H7 (cell line): ENCODE measurements at places on chromosomes 11 and 22. TPM values are rescaled to one million over a fixed set of nuclear protein-coding genes. Genes with fewer than 3 reads are reported as not detected.

GRCh38 chr11:95143106-95143681, 53.5 kb downstream of the ENDOD1 start:
- DNase-seq = no peak

- DNase-seq = no peak
Measured at GRCh38 chr11:125053167-125053566, 9.9 kb upstream of the SLC37A2 start.

- DNase-seq = peak; percentile 33
Measured at GRCh38 chr11:12079726-12080556, 30.4 kb upstream of the MICAL2 start.

- no peak for DNase-seq
Measured at GRCh38 chr11:37929100-37929653, 1331.1 kb upstream of the RAG2 start.

DNA sequence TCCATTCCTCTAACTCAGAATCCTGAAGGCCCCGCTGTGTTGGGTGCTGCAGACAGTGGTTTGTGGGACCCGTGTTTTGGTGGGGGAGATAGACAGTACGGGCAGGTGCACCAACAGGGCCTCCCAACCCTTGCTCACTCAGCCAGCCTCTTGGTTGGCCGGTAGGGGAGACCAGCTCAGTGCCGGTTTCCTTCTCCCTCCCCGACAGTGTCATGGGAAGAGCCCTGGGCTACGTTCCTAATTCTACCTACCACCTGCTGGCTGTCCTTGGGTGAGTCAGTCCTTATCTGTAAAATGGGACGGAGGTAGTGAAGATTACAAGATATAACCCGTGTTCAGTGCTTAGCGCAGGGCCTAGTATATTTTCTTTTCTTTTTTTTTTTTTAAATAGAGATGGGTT, 5.9 kb downstream of the TMEM134 start:
- peak; percentile 20 for DNase-seq

DNA sequence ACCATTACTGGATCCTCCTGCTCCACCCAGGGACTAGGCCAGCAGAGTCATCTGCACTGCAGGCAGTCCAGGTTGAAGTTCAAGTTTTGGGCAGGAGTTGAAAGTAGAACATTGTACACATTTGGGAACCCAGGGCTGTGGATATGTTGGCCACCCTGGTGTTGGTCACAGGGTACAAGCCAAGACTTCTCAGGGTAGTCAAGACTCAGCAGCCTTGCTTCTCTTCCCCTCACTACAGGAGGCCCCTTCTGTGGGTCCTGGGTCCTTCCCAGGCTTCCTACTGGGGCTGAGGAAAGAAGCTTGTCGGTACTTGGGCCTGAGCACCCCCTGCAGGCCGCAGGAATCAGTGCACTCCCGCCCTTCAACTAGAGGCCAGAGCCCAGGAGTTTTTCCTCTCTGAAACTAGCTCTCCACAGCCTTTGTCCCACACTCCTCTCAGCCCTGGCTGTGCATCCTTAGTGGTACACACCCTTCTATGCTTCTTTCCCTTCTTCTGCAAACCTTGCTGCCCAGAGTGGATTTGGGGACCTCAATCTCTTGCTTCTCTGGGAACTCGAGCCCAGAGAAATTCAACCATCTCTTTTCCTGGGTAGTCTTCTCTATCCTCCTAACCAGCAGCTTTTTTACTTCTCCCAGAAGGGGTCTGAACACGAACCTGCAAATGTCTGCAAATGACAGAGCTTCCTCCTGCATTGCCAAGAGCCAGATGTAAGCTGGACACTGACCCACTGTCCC, 2.6 kb upstream of the HPX start:
- DNase-seq = peak; percentile 82

GRCh38 chr22:33012833-33013450, 45.2 kb downstream of the SYN3 start:
- DNase-seq = no peak

GRCh38 chr22:41799486-41800347, 762 bp upstream of the CCDC134 start:
- DNase-seq = peak; percentile 83

GRCh38 chr11:66373265-66373664, 1.7 kb upstream of the SLC29A2 start:
- DNase-seq = no peak

- DNase-seq = no peak
Measured at GRCh38 chr11:68336716-68337115, 24.3 kb downstream of the LRP5 start.

DNA sequence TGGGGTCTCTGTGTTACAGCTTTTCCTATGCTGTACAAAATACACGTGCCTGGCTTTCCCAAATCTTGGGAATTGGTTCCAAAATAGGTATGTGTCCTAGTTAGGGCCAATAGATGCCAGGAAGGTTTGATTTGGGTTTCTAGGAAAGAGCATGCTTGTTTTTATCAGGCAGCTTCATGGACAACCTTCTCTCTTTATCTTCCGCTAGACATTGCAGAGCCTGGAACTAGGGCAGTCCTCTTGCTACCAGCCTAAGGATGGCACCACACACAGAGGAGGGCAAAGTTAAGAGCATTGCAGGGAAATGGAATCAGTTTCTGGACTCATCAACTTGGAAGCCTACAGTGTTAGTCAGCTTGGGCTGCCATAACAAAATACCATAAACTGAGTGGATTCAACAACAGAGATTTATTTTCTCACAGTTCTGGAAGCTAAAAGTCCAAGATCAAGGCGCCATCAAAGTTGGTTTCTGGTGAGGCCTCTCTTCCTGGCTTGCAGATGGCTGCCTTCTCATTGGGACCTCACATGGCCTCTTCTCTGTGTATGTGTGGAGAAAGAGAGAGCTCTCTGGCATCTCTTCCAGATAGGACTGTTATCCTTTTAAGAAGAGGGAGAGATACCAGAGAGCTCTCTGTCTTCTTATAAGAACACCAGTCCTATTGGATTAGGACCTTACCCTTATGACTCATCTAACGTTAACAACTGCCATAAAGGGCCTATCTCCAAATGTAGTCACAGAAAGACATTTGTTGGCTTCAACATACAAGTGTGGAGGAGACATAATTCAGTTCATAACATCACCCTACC, 27.3 kb upstream of the CREB3L1 start:
- DNase-seq = no peak

DNA sequence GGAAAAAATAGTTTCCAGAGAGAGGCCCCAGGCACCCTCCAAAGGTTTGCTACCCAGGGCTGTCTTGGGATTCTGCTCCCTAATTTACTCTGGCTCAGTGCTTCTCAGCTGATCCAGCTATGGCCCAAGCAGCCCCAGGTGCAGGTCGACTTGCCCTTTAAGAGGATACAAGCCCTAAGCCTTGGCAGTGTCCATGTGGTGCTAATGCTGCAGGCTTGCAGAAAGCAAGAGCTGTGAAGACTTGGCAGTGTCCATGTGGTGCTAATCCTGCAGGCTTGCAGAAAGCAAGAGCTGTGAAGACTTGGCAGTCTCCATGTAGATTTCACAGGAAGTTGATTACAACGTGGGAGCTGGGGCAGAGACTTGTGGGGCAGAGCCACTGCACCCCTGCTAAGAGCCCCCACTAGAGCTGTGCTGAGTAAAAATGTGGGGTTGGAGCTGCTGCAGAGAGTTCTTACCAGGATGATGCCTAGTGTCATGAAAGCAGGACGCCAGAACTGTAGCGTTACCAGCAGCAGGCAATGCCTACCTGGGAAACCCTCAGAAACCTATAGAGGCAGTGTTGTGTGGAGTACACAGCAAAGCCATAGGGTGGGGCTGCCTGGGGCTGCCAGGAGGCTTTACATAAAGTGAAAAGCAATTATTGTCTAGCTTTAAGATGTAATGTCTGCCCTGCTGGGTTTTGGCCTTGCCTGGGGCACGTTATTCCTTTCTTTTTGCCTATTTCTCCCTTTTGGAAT, 16.1 kb upstream of the OR52K1 start:
- peak; percentile 15 for DNase-seq

GRCh38 chr22:39152024-39152510, 413 bp downstream of the CBX7 start:
- no peak for DNase-seq

- DNase-seq = peak; percentile 40
Measured at GRCh38 chr22:39169797-39170466, 17.5 kb upstream of the CBX7 start.

DNA sequence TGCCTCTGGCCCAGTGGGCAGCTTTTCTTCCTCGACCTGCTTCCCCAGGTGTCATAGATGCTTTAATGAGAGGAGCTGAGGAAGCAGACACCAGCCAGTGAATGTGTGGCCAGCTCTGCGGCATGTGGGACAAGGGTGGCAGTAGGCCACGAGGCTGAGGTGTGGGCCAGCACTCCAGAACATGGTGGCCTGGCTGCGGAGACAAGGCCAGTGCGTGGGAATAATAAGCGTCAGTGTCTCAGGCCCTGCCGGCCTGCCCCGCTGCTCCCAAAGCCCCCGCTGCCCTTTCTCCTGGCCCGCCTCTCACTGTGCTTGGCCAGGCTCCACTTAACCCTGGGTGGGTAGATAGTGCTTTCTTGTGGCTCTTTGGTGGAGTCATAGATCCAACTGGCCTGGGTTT, 2.1 kb downstream of the MAPK8IP1 start:
- no peak for DNase-seq

DNA sequence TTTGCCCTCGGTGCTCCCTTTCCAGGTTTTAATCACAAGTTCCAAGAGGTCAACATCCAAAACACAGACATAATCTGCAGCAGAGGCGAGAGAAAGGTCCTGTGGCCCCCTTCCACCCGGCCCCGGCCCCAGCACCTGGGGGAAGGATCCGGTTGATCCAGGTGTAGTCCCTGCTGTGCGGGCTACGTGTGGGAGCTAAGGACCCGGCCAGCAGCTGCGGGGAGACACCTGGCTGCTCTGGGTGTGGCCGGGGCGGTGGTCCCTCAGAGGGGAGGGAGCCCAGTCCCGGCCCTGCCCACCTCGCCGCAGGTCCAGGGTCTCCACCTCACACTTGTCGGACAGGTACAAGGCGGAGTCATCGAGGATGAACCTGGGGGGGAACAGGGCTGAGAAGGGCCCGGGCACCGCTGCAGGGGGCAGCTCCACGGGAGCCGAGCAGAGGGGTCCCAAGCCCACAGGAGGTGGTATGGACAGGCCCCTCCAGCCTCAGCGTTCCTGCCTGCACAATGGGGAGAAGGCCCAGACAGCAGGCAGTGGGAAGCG, 13.6 kb downstream of the ATG2A start:
- DNase-seq = peak; percentile 62

DNA sequence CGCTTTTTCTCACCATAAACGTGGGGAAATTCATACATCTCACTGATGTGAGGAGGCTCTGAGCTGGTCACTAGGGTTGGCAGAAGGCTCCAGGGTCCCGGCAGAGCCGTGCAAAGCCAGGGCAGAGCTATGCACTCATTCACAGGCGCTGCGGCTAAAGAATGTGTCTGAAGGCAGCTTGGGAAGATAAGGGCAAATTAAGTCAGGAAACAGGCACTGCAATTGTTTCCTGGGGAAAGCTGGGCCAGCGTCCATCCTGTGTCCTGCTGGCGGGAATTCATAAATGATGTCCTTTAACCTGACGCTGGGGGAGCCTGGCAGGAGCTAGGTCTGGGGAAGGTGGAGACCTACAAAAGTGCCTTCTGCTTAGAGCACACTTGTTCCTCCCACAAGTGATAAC, 27.6 kb downstream of the PKNOX2 start:
- DNase-seq = no peak

DNA sequence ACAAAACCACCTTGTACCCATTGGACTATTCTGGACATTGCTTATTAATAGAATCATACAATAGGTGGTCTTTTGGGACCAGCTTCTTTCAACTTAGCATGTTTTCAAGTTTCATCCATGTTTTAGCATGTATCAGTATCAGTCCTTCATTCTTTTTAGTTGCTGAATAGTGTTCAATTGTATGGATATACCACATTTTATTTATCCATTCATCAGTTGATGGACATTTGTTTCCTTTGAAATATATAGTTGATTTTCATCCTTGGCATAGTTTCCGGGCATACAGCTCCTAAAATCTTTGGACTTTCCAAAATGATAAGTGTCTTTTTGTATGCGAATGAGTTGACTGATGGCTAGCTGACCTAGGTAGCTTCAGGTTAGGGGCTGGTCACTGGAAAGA, 12.2 kb downstream of the PPP6R3 start:
- DNase-seq = no peak

DNA sequence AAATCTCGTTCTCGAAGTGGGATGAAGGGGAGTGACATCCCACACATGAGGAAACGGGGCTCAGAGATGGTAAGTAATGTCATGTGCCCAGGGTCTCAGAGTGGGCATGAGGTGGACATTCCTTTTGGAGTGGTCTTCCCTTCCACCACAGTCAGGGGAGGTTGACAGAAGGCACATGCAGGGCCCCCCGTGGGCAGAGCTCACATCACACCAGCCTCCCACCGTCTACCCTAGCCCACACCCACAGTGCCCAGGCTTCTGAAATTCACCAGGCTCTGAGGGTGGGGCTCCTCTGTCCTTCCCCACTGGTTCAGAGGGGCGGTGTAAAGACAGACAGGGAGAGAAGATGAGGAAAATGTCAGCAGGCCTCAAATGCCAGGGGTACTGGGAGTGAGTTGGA, 41.1 kb upstream of the TIMP3 start:
- no peak for DNase-seq

- DNase-seq = no peak
Measured at GRCh38 chr11:73932781-73933180, 18.0 kb upstream of the DNAJB13 start.

DNA sequence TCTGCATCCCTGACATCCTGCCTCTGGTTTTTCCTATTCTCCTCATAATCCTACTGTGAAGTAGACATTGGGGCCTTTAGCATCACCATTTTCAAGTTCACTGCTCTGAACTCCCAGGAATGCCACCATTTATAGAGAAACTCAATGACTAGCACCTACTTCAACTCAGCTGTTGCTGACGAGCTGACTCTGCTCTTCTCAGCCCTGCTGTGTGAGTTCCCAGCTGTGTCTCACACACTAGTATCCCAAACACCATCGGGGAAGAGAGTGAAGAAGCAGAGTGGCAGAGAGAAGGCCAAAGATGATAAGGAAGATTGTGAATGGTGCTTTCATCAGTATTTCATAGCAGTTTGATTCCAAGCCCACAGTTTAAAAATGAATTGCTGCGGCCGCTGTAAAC, 71.9 kb downstream of the PLEKHA7 start:
- DNase-seq = no peak

DNA sequence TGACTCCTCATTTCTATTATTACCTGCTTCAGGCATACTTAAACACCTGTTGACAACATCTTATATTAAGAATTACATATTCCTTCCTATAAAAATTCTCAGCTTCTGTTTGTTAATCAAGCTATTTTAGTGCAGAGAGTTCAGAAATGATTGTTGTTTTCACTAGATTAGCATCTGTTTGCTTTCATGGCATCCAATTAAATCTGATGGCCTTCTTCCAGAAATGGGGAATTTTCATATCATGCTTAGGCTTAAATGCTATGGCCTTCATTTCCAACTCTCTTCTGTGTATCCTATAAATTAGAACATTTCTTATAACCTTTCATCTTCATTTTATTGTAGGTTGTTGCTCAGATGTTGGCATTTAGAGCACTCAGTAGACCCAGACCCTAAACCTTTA, 180.0 kb downstream of the WNT11 start:
- no peak for DNase-seq

SLC25A17 gene
- total RNA-seq = 35.0 and 37.8 TPM in 2 replicates

DRAP1 gene
- total RNA-seq = 88.1 and 97.5 TPM in 2 replicates

OR8G1 gene
- not detected in 2 replicates for total RNA-seq

BARX2 gene
- not detected in 2 replicates for total RNA-seq
